ENCODE measurements at places on chromosomes 7 and 10.

GRCh38 chr7:4791738-4792536 is 16.5 kb downstream of the AP5Z1 start:
- DNase-seq: peak; percentile 85

GRCh38 chr10:71302874-71303568 is 16.0 kb upstream of the SLC29A3 start:
- peak; percentile 67 for DNase-seq

GRCh38 chr7:31126976-31127375 is 74.9 kb downstream of the ADCYAP1R1 start:
- DNase-seq: peak; percentile 36

GRCh38 chr7:128833148-128833945 is 3.1 kb downstream of the FLNC start:
- peak; percentile 88 for DNase-seq

DNA sequence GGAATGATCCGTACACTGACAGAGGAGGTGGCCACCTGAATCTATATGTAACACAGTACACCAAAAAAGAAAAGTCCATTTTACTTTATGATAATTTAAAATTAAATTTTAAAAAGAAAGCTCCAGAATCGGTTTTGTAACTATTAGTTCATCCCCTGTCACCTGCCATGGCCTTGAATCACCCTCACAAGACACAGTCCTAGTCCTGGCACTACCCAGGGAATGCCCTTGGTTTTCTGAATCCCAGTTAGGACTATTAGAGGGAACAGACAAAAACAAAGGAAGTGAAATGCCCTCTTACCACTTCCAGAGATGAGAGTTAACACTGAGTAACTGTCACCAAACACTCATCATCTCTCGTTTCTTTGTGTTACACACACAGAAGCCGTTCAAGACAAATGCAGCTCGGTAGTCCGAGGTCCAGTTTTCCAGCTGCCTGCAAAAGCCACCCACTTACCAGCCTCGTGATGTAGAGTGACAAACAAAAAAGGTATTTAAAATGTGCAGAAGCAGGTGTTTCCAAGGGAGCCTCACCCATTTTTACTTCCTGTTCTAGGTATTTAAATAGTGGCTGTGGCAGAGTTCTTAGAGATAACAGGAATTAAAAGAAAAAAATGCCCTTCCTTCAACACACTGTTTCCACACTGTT is 6.1 kb downstream of the PTPRN2 start:
- DNase-seq: no peak

DNA sequence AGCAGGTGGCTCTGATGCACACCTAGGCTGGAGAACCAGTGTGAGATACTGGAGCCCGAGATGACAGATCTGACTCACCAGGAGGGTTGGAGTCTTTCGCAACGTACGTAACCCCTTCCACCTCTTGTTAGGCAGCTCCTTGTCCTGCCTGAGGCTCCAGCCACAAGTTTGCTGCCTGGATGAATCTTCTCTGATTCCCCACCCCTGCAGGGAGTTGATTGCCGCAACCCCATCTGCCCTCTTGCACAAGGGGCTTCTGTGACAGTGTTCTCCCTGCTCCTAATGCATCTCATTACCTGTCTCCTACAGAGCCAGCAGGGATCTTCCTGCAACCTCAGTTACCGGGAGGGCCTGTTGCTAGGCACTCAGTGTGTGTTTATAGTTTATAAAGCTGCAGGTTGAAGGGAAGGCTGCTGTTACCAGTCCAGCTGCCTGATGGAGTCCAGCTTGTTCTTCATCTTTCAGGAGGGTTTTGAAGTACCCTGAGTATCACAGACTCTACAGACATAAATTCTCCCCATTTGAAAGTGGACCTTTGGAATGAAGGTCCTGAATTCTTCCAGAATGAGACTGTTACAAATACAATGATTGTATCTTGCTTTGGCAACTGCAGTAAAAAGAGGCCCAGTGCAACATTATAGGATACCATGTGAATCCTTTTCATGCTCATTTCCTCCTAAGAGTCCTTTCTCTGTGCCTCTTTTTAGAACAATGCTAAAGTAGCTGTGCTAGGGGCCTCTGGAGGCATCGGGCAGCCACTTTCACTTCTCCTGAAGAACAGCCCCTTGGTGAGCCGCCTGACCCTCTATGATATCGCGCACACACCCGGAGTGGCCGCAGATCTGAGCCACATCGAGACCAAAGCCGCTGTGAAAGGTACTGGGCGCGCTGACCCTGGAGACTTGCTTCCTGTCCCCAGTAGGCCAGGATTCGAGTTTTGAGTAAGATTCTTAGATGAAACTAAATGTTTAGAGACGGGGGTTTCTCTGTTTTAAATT is 6.5 kb downstream of the MDH2 start:
- DNase-seq: peak; percentile 17

- no peak for DNase-seq
Observed at GRCh38 chr10:72692994-72693781, 1.2 kb downstream of the MCU start.

DNA sequence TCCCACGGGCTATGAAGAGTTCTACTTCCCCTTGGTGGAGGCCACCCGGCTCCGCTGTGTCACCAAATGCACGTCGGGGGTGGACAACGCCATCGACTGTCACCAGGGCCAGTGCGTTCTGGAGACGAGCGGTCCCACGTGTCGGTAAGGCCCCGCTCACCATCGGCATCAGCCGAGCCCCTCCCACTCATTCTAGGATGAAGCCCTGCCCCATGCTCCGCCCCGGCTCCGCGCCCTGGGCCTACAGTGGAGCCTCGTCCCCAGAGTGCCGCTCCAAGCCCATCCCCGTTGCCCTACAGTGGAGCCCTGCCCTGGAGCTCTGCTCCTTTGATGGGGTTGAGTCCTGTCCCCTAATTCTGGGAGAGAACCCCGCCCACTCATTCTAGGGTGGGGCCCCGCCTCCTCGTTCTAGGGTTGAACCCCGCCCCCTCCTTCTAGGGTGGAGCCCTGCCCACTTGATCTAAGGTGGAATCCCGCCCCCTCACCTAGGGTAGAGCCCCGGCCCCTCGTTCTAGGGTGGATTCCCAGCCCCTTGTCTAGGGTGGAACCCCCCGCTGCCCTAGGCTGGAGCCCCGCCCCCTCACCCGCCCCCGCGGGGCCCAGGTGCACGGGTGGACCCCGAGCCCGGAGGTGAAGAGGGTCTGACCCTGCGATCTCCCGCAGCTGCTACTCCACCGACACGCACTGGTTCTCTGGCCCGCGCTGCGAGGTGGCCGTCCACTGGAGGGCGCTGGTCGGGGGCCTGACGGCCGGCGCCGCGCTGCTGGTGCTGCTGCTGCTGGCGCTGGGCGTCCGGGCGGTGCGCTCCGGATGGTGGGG is 3.4 kb upstream of the MUC12 start:
- DNase-seq: peak; percentile 90

DNA sequence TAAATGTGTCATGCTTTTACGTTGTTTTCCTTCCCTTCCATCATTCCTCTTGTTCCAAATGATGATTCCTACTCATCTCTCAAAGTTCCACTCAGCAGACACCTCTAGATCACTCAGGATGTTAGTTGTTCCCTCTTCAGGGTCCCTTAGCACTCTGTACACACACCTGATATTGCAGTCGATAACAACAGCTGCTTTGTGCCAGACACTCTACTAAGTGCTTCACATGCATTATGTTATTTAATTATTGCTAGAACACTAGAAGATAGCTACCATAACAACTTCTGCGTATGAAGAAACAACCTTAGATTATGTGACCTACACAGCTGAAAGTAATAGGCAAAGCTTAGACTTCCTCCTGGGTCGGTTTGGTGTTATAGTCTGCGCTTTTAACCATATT is 29.6 kb downstream of the PCBD1 start:
- DNase-seq: no peak

DNA sequence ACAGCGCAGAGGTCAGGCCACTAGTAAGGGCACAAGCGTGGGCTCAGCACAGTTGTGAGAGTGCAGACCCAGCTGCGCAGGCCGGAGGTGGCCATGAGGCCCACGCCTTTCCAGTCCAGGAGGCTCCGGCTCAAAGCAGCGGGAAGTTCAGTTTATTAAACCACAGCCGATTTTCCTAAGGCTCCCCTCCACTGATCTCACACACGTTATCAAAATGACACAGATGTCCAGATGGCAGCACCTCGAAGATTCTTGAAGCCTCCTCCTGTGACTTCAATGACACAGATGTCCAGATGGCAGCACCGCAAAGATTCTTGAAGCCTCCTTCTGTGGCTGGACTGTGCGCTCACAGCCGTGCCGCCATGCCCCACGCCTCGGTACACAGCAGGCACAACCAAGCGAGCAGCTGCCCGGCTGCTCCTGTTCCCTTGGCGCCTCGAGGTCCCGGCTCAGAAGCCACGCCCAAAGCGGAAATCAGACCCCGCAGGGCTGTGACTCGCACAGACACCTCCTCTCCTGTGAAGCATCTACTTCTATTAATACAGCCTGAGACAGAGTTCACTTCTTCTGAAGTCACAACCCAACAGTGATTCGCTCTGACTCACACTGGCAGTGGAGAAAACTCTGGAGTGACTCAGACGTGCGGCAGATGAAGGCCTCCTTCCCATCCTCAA is 122.7 kb downstream of the MAD1L1 start:
- peak; percentile 89 for DNase-seq

DNA sequence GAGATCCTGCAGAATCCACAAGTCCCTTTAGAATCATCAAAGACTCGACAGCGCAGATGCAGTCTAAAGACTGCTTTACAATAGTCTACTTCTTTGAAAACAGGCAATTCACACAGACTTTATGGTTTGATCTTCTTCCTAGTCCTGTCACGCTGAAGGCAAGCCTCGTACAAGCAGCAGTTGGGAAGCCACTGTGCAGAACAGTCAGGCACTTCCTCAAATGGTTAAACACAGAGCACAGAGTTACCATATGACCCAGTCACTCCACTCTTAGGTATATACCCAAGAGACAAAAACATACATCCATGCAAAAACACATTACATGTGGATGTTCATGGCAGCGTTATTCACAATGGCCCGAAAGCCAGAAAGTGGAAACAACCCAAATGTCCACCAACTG is 41.4 kb downstream of the LRRC20 start:
- DNase-seq: no peak

DNA sequence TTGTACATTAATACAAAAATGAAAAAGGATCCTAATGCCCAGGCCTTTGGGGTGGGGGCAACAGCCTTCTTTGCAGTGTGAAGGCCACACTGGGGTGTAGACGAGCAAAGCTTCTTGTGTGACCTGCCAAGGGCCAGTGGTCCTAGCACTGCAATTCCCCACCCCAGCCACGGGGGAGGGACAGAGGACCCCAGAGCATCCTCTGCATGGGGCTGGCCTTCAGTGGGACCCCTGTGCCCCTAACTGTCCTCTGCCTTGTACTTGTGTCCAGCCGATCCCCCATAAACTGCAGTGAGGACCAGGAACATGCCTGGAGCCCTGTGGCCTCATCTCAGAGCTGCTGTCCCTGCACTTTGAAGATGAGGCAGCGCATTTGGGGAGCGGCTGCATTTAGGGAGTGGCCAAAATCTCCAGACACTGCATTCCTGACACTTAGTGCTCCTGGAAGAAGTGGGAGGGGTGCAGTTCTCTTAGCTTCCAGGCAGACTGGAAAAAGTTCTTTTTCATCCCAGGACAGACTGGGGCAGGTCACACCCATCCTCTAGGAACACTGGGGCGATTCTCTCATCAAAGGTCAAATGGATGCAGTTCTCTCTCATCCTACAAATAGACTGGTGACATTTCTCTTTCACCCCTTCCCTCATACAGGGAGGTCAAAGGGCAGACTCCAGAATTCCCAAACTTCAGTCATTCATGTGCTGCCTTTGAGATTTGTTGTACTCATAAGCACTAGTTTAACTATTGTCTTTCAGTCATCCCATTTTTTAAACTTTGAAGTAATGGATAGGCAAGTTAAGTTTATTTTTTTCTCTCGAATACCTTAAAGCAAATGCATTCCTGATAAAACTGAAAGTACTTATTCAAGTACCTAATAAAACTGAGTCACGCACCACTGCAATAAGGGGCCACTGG is 922 bp upstream of the MYO1G start:
- peak; percentile 40 for DNase-seq

DNA sequence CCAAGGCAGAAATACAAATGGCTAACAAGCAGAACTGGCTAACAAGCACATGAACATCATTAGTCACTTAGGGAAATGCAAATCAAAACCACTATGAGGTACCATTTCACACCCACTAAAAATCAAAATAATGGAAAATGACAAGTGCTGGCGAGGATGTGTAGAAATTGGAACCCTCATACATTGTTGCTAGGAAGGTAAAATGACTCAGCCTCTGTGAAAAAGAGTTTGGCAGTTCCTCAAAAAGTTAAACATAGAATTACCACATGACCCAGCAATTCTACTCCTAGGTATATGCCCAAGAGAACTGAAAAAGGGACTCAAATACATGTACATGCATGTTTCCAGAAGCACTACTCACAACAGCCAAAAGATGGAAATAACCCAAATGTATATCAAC is 52.8 kb upstream of the ANAPC16 start:
- DNase-seq: peak; percentile 10

DNA sequence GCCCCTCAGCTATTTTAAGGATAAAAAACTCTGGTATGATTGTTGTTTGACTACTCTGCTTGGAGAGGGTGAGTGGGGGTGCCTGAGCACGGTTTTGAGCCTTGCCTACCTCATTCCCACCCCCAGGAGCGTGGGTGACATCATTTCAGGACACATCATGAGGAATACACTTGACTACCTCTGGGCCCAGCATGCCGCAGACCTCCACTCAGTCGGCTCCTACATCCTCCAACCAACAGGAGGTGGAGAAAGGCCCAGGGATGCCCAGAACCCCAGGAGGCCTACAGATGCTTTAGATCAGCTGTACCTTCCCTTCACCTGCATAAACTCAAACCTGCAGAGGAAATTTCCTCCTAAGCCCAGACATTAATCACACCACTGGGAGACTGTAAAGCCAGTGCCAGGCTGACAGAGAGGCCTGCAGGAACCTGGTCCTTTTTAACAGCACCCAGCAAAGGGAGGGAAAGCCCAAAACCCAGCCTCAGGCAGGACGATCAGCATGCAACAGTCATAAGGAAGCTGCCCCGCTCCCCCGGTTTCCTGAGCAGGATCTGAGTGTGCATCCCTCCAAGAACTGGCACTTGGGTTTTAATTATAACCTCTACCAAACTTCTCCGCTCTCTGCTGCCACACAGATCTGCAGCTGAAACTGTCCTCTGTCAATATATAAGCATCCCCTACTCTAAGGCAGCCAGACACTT is 61.7 kb upstream of the ZNRF2 start:
- no peak for DNase-seq

GRCh38 chr10:99915414-99915813 is 94.3 kb downstream of the DNMBP start:
- no peak for DNase-seq

GRCh38 chr7:103380395-103381191 is 33.1 kb downstream of the PSMC2 start:
- DNase-seq: no peak

All from GM03348 (cell line).